ENCODE measurements at places on chromosomes 1 and 21.

GRCh38 chr1:24277420-24278169 is 41.6 kb upstream of the GRHL3 start:
- no peak for DNase-seq

GRCh38 chr1:3470650-3471355 is 16.3 kb downstream of the ARHGEF16 start:
- no peak for DNase-seq

DNA sequence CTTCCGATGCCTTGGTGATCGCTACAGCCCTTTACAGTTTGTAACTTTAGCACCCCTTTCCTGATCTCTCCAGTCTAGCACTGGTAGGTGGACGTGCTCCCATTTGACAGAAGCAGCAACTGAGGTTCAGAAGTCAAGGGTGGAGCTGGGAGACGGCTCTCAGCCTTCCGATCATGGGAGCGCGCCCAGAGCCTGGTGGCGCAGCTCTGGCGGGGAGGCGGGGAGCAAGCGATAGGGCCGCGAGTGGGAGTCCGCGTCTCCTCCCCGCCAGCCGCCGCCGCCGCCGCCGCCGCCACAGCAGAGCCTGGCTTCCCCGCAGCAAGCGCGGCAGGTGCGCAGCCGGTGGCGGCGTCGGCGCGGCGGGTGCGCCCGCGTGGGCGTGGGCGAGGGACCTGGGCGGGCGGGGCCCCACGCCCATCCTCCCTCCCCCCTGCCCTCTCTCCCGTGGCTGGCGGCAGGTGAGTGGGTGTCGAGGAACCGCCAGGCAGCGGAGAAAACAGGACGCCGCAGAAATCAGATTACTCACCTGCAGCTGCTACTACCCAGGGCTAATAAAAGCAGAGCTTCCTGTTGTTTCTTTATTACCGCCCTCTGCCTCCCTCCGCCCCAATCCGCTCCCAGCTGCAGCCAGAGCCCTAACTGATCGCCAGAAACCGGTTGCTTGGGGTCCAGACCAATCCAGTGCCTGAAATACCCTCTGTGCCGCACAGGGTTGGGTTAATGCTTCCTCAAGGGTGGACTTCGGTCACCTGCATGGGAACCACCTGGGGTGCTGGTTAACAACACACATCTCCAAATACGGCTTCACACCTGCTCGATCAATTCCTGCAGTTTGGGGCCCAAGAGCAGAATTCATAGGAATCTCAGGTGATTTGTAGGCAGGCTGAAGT is 60.2 kb upstream of the ID3 start:
- DNase-seq, result peak; percentile 67

- no peak for DNase-seq
These were observed 5.9 kb downstream of the TMEM201 start for GRCh38 chr1:9594471-9595155.
